ENCODE measurements at places on chromosomes 16 and 17.

GRCh38 chr16:58098207-58099096 lies 30.7 kb downstream of the CFAP20 start:
- DNase-seq, result no peak

DNA sequence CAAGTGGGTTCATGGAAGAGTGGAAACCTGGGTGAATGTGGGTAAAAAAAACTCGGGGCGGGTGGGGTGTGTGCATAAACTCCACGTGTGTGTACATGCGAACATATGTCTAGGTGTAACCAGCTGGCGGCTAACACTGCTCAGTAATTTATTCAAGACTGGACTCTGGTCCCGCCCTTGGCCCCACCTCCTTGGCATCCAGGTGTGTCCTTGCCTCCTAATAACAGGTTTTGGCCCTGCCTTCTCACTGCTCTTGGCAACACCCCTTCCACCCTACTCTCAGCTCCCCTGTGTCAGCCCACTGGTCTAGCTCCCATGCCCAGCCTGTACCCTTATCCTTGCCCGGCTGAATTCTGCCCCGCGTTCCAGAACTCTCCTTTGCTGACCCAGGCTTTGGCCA lies 8.3 kb downstream of the FLII start:
- no peak for DNase-seq

GRCh38 chr17:34781071-34781470 lies 180.2 kb downstream of the CCT6B start:
- DNase-seq, result no peak

DNA sequence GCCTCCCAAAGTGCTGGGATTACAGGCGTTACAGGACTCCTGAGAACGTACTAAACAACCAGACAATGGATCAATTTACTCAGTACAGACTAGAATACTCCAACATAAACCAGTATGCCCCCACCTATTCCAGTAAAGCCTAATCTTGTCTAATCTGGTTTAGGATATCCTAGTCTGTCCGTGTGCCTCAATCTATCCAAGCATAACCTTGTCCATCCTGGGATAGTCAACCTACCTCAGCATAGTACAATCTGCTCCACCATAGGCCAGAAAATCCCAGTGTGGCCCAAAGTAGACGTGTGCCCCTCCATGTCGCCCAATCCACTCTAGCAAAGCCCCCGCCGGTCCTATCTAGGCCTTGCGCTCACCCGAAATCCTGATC lies 625 bp downstream of the DVL2 start:
- DNase-seq, result peak; percentile 9

- no peak for DNase-seq
Measured at GRCh38 chr17:64106918-64107317, 23.0 kb downstream of the ERN1 start.

GRCh38 chr17:79930062-79930876 lies 91.0 kb upstream of the CBX4 start:
- no peak for DNase-seq

DNA sequence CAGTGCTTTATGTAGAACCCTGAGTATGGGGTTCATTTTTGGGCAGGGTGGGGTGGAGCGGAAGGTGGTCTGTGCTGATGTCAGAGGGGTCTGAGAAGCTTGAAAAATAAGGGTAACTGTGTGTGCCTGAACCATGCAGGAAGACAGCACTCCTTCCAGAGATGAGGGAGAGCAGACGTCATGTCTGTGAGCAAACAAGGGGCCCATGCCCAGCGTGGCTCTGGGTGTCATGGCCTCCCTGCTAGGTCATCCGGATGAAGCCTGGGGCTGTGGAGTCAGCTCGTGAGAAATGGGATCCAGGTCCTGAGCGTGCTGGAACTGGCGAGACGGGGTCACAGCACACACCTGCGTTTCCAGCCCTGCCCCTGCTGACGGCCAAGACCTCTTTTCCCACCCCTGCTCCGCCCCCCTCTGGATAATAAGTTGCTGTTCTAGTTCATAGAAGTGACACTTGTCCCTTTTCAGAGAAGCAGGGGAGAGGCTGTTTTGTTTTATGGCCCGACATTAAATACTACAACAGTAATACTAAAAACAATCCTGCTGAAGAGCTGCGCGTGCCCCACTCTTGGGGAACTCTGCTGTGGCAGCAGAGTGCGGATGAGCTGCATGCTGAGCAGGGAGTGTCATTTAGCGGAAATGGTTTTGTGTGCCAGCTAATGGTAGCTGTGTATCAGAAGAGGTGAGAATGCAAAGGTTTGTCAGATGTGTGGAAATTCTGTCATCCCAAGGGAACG lies 92.6 kb downstream of the RPTOR start:
- DNase-seq, result no peak

DNA sequence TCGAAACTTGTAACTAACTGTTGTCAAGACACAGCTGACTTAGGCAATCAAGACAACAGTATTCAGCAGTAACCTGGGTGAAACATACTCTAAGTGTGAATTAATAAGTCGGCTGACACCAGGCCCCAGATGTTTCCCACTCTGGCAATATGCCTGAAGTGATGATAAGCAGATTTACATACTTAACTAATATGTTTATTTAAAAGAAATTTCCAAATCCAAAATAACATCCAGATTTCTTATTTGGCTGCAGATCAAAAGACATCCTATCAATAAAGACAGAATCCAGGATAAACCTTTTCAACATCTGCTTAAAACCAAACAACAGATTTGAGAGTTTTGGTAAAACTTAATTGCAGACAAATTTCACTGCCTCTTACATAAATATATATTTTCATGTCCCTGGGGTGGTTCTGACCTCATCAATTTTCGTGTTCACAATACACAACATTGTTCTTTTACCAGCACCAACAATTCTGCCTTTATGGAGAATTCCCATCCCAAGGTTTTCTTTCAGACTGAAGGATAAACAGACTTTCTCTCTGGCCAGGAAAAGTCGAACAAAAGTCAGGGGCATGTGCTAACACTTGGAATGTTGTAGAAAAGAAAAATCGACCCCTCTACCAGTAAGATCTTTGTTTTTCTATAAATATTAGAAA lies 45.1 kb upstream of the TOX3 start:
- no peak for DNase-seq

DNA sequence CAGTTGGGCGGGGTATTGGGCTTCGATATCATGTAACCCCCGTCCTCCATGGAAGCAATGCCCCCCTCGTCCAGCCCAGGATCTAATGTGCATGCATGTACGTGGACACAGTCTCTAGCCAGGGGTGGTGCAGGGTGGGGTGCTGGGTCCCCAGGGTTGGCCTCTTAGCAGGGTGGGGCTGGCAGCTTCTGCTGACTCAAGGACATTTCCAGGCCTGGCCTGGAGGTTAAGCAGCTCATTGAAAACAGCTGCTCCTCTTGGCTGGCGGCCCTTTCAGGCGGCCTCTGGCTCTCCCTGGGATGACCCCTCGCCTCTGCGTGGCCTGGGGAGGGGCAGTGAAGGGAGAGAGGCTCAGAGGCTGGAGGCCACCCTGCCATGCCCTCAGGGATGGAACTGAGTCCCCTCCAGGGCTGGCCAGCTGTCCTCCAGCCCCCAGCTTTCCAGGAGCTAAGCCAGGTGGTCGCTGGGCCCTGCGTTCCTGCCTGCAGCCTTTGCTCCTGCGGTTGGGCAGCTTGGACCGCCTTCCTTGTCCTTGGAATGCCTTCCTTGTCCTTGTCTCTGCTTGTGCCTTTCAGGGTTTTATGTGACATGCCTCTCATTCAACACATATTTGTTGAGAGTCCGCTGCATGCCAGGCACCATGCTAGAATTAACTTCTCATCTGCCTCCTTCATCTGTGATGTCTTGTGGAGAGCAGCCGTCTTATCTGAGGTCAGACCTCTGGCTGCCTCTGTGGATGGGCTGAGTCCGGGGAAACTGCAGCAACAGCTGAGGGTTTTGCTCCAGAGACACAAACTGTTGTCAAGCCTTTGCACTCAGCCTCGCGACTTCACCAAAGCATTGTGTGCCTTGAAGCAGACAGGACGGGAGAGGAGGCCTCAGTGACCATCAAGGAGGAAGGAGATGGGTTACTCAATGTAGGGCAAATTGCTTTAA lies 26.6 kb downstream of the MRC2 start:
- no peak for DNase-seq

DNA sequence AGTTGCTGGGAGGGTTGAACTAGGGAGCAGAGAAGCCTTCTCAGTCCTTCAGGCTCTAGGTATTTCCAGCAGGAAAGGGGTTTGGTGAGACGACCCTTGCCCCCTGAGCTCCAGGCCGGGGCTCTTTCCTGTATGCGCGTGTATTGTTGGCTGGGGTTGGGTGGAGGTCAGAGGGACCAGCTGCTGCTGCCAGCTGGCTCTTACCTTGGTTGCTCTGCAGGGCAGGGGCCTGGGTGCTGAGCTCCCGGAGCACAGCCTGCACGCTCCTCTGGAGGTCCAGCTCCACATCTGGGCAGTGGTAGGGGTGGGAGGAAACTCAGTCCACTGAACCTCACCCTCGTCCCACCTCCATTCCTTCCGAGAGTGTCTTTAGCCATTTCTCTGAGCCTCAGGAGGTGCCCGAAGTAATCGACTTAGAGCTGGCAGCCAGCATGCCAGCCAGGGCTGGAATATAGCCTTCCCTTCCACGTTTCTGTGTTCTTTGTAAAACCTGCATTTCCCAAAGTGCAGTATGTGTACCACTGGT lies 28.0 kb downstream of the PIK3R6 start:
- no peak for DNase-seq

DNA sequence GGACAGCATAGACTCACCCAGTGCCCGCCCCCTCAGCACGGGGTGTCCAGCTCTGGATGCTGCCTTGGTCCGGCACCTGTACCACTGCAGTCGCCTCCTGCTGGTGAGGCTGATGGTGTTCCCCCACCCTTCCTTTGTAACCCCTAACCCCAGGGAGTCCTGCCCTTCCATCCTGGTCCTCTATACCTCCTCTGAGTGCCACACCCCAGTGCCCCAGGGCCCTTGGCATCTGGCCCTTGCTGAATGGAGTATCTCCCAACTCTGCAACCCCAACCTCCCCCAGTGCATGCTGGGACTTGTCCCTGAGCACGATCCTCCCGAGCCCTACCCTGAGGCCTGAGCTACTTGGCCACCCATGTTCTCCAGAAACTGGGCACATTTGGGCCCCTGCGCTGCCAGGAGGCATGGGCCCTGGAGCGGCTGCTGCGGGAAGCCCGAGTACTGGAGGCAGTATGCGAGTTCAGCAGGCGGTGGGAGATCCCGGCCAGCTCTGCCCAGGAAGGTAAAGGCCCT lies 15.8 kb downstream of the RIPOR1 start:
- no peak for DNase-seq

DNA sequence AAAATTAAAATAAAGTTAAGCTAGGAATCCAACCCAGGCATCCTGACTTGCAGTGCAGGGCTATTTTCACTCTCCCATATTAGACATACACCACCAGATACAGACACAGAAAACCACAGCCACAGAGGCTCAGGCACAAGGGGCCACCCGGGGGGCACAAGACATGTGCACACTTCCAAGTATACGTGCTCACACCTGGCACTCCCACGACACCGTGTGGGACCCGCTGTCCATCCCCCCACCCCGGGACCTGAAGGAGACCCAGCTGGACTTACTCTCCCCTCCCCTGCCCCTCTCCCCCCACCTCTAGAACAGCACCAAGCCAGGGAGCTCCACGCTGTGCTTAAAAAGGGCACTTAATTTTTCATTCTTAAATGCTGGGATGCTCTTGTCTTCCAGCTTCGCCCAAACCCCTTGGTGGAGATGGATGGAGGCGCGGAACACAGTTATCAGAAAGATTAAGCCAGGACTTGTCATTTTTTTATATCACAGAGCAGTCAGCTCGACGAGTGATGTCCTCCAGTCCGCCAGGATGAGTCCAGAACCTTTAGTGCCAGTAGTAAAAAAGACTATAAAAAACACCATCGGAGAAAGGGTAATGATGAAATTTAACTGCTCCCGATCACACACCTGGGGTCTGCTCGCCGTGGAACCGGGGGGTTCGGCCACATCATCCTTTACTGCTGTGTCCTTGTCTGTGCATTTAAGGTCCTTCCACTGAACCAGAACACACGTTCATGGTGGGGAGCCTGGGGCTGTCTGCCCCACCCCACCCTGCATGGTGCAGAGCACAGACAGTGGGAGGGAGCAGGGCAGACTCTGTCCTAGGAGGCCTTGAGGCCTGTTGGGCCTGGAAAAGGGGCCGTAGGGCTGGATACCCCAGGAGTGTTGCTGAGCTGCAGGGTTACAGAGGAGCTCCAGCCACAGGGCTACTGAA lies 73.3 kb upstream of the LHX1 start:
- no peak for DNase-seq

DNA sequence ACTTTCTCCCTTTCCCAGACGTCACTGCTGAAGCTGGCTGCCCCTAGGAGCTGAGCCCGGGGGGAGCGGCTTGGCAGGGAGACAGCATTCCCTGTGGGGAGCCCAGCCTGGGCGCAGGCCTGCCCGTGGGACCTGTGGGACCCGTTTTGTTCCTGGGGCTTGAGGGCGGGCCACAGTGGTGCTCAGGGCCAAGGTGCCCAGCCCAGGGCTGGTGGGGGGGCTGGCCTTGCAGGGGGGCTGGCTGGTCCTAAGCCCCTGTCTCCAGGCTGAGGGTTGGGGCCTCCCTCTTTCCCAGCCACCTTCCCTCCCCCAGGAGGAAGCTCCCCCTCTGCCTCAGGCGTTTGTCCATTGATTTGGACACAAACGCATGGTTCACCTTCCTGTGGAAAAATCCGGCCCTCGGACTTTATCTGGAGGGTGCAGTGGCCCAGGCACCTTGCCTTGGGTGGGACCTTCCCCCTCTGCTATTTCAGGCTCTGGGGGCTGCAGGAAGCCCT lies 4.4 kb downstream of the NHERF2 start:
- no peak for DNase-seq

DNA sequence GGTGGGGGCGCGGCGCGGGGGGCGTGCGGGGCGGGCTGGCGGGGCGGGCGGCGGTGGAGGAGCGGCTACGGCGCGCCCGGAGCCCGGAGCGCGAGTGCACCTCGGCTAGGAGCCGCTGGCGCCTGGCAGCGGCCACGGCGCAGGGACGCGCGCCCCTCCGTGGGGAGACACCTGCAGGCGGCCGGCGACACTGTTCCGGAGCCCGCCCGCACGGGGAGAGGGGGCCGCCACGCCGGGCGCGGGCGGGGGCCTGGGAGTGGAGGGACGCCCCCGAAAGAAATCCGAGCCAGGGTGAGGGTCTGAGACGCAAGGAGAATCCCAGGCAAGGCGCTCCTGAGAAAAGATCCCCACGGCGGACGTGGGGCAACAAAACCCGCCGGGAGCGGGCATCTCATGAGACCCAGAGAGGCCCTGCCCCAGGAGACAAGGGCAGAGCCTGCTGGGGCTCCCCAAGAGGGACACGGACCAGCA lies at the start of gene GSG1L:
Gene GSG1L (minus strand): TSS at position 124 of the 471 bp plus-strand sequence. CDS start 290 bp downstream, outside the sequence.
- DNase-seq, result no peak

GRCh38 chr16:77584205-77584859 lies 138.0 kb upstream of the NUDT7 start:
- peak; percentile 40 for DNase-seq

DNA sequence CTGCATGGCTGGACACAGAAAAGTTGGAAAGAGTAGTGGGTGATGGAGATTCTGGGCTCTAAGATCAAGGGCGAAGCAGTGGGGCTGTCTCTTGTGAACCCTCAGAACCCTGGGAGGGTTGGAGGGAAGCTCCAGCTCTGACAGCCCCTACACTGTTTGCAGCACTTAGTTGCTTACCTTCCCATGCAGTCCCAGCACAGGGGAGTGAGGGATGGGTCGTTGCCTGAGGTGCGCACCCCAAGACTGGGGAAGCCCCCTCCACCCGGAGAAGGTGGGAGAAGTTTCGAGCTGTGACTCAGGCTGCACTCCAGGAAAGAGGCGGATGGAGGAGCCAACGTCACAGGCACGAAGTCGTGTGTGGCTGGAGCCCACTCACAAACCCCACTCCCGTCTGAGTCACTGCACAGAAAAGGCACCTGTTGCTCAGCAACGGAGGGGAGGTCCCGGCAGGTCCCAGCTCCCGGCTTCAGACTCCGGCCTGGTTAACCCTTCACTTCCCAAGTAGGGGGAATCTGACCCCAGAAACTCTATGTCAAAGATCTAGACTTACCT lies 60.1 kb downstream of the AIPL1 start:
- DNase-seq, result no peak
